ENCODE measurements at places on chromosomes 4 and X.

DNA sequence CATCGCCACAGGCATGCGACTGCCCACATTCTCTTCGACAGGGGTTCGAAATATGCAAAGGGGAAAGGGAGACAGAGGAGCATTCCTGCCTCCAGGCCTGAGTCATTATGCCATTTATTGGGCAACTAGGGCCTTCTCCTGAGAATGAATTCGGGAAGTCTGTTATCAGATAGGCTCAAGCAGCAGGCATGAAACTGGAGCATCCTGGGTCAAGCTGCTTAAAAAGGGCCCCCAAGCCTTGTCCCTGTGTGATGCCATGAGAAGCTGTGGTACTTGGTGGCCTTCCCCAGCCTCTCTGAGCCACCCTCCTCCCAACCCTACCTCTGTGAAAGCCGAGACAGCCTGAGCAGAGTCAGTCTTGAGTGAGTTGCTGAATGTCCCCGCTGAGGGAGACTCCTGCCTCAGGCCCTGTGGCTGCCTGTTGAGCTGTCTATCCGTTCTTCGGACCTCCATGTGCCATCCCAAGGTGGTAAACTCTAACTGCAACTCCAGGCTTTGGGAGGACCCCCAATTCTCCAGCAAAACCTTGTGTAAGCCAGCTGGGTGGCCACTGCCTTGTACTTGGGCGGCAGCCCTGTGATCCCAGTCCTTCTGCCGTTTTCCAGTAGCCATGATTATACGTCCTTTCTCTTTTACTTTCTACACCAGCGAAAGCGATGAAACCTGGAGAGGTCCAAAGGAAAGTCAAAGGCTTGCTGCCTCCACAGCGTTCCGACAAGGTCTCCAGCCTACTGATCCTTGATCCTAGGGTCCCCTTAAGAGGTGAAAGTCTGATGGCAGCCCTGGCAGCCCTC, 37.7 kb downstream of the NBDY start:
- no peak for DNase-seq

- DNase-seq = no peak
Observed at GRCh38 chr4:150325872-150326271, 247.6 kb downstream of the DCLK2 start.

GRCh38 chr4:163988865-163989264, 494.4 kb downstream of the TMA16 start:
- no peak for DNase-seq

- no peak for DNase-seq
Observed at GRCh38 chr4:172596206-172596605, 572.4 kb upstream of the GALNT7 start.

- DNase-seq = no peak
Observed at GRCh38 chr4:156053174-156053573, 99.5 kb upstream of the CTSO start.

- DNase-seq = no peak
Observed at GRCh38 chr4:140260227-140260626, 106.2 kb upstream of the MAML3 start.

- no peak for DNase-seq
Observed at GRCh38 chr4:102343964-102344519, 1.2 kb downstream of the SLC39A8 start.

GRCh38 chr4:101954975-101955678, 164.6 kb downstream of the BANK1 start:
- no peak for DNase-seq

DNA sequence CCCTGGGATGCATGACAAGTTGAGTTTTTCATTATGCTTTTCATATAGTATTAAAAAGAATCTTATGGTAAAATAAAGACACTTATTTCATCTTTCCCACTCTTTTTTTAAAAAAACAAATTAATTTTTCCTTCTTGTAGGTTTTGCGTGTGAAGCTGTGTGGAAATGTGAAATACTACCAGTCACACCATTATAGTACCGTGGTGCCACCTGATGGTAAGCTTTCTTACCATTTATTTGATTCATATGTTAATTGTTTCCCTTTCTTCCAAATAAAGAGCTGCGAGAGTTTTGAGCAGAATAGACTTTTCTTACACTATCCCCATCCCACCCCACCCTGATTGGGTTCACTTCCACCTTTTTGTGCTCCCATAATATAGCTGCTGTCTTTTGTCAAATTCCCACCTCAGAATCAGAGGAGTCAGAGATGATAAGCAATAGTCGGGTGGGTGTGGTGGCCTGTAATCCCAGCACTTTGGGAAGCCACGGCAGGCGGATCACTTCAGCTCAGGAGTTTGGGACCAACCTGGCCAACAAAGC, 44.3 kb downstream of the CASP6 start:
- DNase-seq = no peak

- DNase-seq = no peak
Observed at GRCh38 chrX:72274526-72274925, 2.5 kb downstream of the RPS4X start.

DNA sequence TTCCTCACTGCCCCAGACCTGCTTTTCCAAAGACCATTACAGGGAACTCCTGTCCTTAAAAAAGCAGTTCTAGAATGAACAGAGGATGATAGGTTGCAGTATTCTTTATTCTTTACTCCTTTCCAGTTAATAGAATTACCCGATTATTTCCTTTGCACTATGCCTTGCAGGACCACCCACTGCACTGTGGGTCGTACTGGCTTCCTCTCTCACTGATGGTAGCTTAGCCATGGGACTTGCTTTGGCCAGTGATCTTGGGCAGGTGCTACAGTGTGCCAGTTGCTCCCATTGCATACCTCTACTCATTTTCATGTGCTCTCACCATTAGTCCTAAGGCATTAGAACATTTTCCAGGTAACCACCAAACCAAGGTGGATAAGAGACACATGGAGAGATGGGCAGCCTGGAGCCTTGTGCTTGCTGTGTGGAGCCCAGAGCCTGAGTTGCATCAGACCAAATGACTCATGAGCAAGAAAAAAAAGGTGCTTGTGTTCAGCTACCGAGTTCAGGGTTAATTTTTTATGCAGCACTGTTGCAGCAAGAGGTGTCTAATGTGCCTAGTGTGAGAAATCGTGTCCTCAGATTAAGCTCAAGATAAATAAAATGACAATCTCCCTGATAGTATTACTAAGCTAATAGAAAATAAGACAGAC, 7.6 kb upstream of the UNC5C start:
- DNase-seq = no peak

DNA sequence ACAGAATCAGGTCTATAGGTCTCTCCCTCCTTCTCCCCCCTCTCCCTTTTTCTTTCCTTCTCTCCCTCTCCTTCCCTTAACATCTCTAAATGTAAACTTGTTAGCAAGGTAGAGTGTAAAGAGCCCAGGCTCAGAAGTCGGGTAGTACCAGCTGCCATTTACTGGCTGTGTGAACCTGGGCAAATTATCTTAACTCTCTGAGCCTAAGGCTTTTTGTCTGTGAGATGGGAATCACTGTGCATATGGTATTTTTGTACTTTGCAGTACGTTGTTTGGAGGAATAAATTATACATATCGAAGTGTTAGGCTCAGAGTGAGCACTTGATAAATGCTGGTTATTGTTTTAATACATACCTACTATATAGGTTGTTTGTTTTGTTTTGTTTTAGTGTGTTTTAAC, 154.0 kb downstream of the RBMX2 start:
- DNase-seq = no peak

GRCh38 chrX:123993326-123993725, 31.8 kb downstream of the STAG2 start:
- no peak for DNase-seq
